ENCODE measurements at places on chromosomes 6 and 20.

GRCh38 chr6:3133515-3133914, 15.0 kb downstream of the BPHL start:
- no peak for DNase-seq

GRCh38 chr6:14573267-14573666, 455.7 kb downstream of the CD83 start:
- no peak for DNase-seq

DNA sequence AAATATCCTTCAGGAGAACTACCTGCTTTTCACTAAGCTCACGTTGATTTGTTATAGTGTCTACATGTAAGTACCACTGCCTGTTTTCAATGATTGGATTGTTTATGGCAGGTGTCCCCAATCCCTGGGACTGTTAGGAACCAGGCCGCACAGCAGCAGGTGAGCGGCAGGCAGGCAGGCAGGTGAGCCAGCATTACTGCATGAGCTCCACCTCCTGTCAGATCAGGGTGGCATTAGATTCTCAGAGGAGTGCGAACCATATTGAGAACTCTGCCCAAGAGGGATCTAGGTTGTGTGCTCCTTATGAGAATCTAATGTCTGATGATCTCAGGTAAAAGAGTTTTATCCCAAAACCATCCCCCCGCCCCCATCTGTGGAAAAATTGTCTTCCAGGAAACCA, 303.3 kb downstream of the EYA4 start:
- DNase-seq: no peak

DNA sequence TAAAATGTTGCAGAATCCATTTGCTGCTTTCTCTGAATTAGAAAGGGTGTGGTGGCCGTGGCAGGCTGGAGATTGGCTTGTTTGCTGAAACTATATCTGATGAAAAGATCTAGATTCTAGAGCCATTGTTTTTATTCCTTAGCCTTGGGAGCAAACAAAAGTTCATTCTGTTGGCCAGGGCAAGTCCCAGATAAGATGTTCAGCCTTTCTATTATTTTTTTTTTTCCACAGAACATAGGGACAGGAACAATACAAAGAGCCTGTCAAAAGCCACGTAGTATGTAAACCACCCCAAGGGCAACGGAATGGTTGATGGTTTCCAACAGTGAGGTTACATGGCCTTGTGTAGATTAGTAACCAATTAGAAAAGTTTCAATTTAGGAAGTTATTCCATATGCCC, 119.9 kb upstream of the SLC22A16 start:
- DNase-seq: no peak

GRCh38 chr6:88142297-88142668, 23.9 kb downstream of the CNR1 start:
- no peak for DNase-seq

DNA sequence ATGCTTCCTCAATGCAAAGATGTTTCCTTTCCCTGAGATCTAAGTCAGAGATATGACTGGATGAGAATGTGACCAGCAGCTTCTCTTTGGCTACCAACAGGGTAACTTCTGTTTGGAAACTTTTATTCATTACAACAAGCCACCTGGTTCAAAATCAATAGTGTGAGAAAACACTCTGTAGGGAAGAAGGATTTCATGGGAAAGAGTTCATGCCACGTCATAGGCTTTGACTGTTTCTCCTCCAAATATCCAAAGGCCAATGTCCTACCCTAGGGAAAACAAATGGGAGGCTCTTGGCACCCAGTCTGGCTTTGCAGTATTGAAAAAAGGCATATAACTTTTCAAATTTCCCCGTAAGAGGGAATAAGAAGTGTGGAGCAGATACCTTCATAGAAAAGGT, 245.5 kb downstream of the FNDC1 start:
- no peak for DNase-seq

GRCh38 chr20:49275636-49276035, 2.2 kb downstream of the ZNFX1 start:
- DNase-seq: no peak

DNA sequence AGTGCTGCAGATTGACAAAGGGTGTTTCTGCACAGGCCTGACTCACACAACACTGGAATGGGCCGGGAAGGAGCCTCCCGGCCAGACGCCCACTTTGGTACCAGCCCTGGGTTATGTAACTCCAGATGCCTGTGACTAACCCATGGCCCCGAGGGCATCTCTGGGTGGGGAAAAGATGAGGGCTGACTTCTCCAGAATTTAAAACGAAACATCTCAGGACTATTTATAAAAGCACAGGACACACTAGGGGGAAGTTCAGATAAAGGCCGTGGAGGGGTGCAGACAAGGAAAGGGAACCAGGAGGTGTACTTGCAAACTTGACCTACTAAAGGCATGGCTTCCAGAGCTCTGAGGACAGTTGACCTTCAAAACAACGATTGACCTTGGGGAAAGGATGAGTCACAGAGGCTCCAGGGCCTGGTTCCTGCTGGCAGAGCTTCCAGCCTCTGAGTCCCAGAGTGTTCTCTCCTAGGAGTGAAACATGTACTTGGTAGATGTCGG, 196.9 kb downstream of the NFATC2 start:
- peak; percentile 42 for DNase-seq

- DNase-seq: peak; percentile 77
Observed at GRCh38 chr20:33803921-33804337, 7.2 kb upstream of the CHMP4B start.
